Stimulated activated memory B cell treated with anti-CD40 and anti-IgM and Interleukin-4, amounts not matched to agents 10 μg/mL and 1 μg/mL and 100 μg/mL, for 72 hours (primary cell): ENCODE measurements at places on chromosomes 6 and 20.

GRCh38 chr6:152600022-152600421 lies 37.1 kb downstream of the SYNE1 start:
- no peak for ATAC-seq

DNA sequence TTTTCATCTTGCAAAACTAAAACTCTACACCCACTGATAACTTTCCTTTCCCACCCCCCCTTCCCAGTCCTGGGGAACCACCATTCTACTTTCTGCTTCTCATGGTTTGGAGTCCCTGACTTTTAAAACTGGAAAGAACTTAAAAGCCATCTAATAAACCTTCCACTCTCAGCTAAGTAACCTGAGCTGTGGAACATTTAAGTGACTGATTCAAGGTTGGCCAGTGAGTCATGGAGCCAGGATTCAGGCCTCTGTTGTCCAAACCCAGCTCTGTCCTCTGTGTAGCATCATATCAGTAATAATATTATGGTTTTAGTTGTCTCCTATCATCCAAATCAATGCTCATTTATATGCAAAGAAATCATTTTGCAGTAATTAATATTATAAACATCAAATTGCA lies 176.0 kb upstream of the NT5E start:
- no peak for ATAC-seq

GRCh38 chr6:37493661-37493995 lies 6.1 kb downstream of the CCDC167 start:
- no peak for ATAC-seq

GRCh38 chr20:20414640-20415220 lies 46.8 kb downstream of the INSM1 start:
- ATAC-seq: no peak

- no peak for ATAC-seq
Measured at GRCh38 chr6:74069089-74069581, 373.1 kb downstream of the CD109 start.

GRCh38 chr20:53940907-53941545 lies 129.4 kb downstream of the BCAS1 start:
- ATAC-seq: no peak
